ENCODE measurements at places on chromosomes 2 and 18. TPM values are rescaled to one million over a fixed set of nuclear protein-coding genes. Genes with fewer than 3 reads are reported as not detected.

Gene PEX13
- polyA plus RNA-seq: 8.3 TPM

Gene HOXD8
- polyA plus RNA-seq: 1.3 TPM

Gene MSTN
- 0.09 TPM for polyA plus RNA-seq

Gene ABCG5
- 0.01 TPM for polyA plus RNA-seq

Gene SPP2
- polyA plus RNA-seq: not detected

Gene DHRS9
- polyA plus RNA-seq: 9.2 TPM

Gene GALNT3
- polyA plus RNA-seq: 25.7 TPM

Gene INO80D
- polyA plus RNA-seq: 1.7 TPM

Gene UGT1A8
- 2.8 TPM for polyA plus RNA-seq

Gene PAPOLG
- polyA plus RNA-seq: 3.9 TPM

Gene EGR4
- polyA plus RNA-seq: not detected

Gene ATP8B1
- polyA plus RNA-seq: 12.9 TPM

Gene COL4A4
- 0.10 TPM for polyA plus RNA-seq

Gene SALL3
- not detected for polyA plus RNA-seq

Gene CD28
- 0.09 TPM for polyA plus RNA-seq

Gene CLEC4F
- 0.14 TPM for polyA plus RNA-seq

Gene PIEZO2
- polyA plus RNA-seq: 0.66 TPM

Gene ANKRD29
- polyA plus RNA-seq: 14.8 TPM

Gene SLC23A3
- 1.2 TPM for polyA plus RNA-seq

Gene TMEM178A
- 0.53 TPM for polyA plus RNA-seq

Gene NTSR2
- not detected for polyA plus RNA-seq

Gene GAREM2
- polyA plus RNA-seq: 0.35 TPM

Gene RBMS1
- 18.1 TPM for polyA plus RNA-seq

Gene CD8B
- polyA plus RNA-seq: 1.7 TPM

Gene BOLL
- not detected for polyA plus RNA-seq

Gene FAM161A
- polyA plus RNA-seq: 1.1 TPM

Gene C18orf54
- 0.45 TPM for polyA plus RNA-seq

Gene ZEB2
- 3.7 TPM for polyA plus RNA-seq

Gene UNC50
- polyA plus RNA-seq: 22.8 TPM

Gene C2orf66
- 0.16 TPM for polyA plus RNA-seq

Gene C2orf74
- 7.2 TPM for polyA plus RNA-seq

Gene GNLY
- polyA plus RNA-seq: 1.2 TPM

Gene TUBA4A
- 89.0 TPM for polyA plus RNA-seq

Gene DYNAP
- 9.6 TPM for polyA plus RNA-seq

Gene FAM98A
- polyA plus RNA-seq: 17.7 TPM

Gene SERPINB11
- 11.7 TPM for polyA plus RNA-seq

Gene HEATR5B
- 9.0 TPM for polyA plus RNA-seq

Gene MZT2A
- 116 TPM for polyA plus RNA-seq

Gene ARID5A
- 9.7 TPM for polyA plus RNA-seq

Gene DSG1
- 8.4 TPM for polyA plus RNA-seq

Gene CHST10
- 0.81 TPM for polyA plus RNA-seq

Gene MOB1A
- polyA plus RNA-seq: 29.1 TPM

Gene LIPT1
- 7.0 TPM for polyA plus RNA-seq

Gene MAB21L4
- polyA plus RNA-seq: 181 TPM

Gene CCDC150
- 2.6 TPM for polyA plus RNA-seq

Gene WDR75
- 16.5 TPM for polyA plus RNA-seq

Gene DRC1
- not detected for polyA plus RNA-seq

Gene TUBB8B
- polyA plus RNA-seq: 0.82 TPM

Gene UCN
- polyA plus RNA-seq: 0.41 TPM

Gene DHX57
- 5.1 TPM for polyA plus RNA-seq

Gene FMNL2
- 4.2 TPM for polyA plus RNA-seq

Gene GPBAR1
- polyA plus RNA-seq: 0.29 TPM

All from esophagus (tissue), 2 donors.